Activated naive CD4-positive, alpha-beta T cell treated with Interleukin-2 at 50 U/mL for 16 hours (primary cell): ENCODE measurements at places on chromosomes 13 and 19.

- no peak for DNase-seq
Measured at GRCh38 chr19:16445238-16446107, 26.3 kb downstream of the EPS15L1 start.

DNA sequence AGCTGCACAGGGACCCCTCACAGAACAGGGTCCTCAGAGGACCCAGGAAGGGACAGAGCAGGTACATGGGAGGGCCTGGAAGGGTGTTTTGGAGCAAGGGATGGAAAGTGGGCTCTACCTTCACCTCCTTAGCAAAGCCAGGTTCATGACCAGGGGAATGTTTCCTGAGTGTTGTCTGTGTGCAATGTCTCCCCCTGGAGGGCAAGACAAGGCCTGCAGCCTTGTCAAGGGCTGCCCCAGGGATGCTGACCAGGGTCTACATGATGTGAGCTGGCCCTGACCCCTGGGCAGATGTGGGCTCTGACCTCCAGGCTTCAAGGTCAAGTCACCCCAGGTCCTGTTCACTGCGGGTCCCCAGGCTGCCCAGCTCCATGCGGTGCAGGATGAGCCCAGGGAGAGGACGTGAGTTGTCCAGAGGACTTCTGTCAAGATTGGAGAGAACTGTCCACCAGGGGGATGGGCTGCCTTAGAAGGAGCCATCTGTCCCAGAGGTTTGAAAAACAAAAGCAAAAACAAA is 1.0 kb upstream of the CEACAM1 start:
- peak; percentile 71 for DNase-seq

DNA sequence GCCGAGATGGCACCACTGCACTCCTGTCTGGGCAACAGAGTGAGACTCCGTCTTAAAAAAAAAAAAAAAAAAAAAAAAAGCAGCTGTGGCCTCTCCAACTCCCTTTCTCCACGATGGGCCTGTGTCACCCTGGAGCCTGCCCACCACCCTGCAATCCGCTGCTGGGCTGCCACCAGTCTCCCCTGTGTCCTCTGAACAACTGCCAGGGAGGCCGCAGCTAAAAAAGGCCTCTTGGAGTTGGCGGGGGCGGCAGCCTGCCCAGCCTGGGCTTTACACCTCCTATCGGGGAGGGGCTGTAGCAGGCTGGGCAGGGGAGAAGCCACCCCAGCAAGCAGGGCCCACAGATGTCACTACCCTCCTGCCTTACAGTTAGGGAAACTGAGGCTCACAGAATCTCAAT is 3.5 kb downstream of the CDC37 start:
- no peak for DNase-seq

DNA sequence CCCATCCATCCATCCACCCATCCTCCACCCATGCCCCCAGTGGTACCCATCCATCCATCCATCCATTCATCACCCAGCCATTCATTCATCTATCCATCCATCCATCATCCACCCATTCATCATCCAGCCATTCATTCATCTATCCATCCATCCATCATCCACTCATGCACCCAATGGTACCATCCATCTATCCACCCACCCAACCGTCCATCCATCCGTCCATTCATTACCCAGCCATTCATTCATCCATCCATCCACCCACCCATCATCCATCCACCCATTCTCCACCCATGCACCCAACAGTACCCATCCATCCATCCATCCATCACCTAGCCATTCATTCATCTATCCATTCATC is 5.3 kb downstream of the PLPPR3 start:
- DNase-seq = no peak

GRCh38 chr19:35845215-35846037 is 6.9 kb downstream of the NPHS1 start:
- DNase-seq = no peak

DNA sequence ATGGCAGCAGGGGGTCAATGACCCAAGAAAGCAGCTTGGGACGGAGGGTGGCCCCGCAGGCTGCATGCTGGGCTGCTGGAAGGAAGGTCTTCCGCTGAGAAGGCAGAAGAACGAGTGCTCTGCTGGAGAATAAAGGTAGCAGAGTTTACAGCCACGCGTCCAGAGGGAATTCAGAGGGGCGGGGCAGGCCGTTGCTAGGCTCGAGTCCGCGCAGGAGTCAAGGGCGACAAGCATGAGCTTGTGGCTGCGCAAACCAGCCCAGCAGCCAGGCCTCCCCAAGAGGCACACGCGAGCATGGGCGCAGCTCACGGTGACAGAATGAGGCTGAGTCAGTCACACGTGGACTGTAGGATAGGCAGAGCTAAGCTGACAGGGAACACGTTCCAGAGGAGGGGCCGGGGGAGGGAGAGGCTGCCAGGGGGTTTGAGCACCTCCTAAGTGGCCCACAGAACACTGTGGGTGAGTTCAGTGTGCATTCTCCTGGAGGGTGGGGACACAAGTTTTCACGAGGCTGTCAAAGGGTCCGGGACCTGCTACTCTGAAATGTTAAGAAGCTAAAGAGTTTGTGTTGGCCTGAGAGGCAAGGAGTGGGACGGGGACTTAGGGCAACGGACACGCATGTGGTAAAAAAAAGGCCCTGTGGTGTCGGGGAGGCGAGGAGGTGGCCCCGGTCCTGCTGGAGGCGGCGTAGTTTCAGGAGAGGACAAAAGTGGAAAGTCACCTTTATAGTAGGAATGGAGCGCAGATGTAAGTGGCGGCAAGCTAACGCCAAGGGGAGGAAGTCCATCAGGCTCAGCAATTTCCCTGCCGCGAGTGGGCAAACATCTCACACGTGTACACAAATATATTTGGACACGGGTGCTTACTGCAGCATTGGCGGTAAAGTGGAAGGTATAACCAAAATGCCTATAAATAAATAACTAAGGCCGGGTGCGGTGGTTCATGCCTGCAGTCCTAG is 17.7 kb downstream of the RFX2 start:
- no peak for DNase-seq
